ENCODE measurements at places on chromosomes 2 and 18. TPM values are rescaled to one million over a fixed set of nuclear protein-coding genes. Genes with fewer than 3 reads are reported as not detected.

Gene STK16
- 35.3 TPM for polyA plus RNA-seq

Gene NCL
- polyA plus RNA-seq: 239 TPM

Gene PTGR3
- polyA plus RNA-seq: 18.4 TPM

Gene FSHR
- polyA plus RNA-seq: not detected

Gene B3GNT2
- polyA plus RNA-seq: 50.4 TPM

Gene SLC14A1
- 12.4 TPM for polyA plus RNA-seq

Gene LINC00305
- not detected for polyA plus RNA-seq

- DNase-seq: no peak
- peaks cover 3% of the 10 kb centered on the region for H3K4me1 ChIP-seq
- no peak overlapping the region for H3K4me3 ChIP-seq
- H3K36me3 ChIP-seq: no peaks in the 10 kb centered on the region
- H3K27me3 ChIP-seq: no peaks in the 10 kb centered on the region
Observed at GRCh38 chr18:74544898-74545297, 10.6 kb downstream of the CNDP1 start.

DNA sequence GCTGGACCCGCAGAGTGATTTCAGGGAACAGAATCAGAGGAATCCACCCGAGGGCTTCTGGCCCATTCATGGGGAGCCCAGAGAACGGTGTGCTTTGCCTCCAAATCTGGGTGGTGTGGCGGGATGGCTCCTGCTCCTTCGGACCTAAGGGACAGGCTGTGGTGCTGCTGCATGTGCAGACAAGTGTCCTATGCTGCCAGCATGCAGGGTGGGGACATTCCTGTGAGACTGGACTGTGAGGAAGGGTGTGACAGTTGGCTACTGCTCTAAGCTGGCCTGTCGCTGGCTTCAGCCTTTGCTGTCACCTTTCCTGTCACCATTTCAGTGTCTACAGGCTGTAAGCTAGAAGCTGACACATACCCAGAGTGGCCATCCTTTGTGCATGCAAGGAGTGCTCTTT lies 2.9 kb upstream of the SLC4A3 start:
- no peak overlapping the region for H3K4me3 ChIP-seq
- no peaks in the 10 kb centered on the region for H3K36me3 ChIP-seq
- H3K4me1 ChIP-seq: no peaks in the 10 kb centered on the region

- H3K36me3 ChIP-seq: no peaks in the 10 kb centered on the region
- no peak for DNase-seq
- H3K4me3 ChIP-seq: no peak overlapping the region
- H3K4me1 ChIP-seq: no peaks in the 10 kb centered on the region
- H3K27me3 ChIP-seq: peaks cover 7% of the 10 kb centered on the region
Observed at GRCh38 chr2:216740557-216741222, 45.3 kb upstream of the IGFBP5 start.

DNA sequence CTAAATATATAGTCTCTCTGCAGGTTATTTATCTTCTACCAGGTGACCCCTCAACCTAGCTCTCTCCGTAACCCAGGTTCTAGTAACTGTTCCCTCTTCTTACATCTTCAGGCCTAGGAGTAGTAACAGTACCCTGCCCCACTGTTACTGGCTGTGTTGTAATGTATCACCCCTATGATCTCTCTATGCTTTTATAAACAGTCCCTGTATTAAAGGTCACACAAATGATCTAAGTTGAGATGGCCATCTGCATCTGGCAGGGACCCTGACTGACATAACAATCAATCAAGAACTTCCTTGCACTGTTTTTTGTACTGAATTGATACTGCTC lies 219.7 kb upstream of the STK17B start:
- H3K27ac ChIP-seq: no peak overlapping the region
- H3K4me1 ChIP-seq: no peaks in the 10 kb centered on the region
- no peak for DNase-seq
- no peak overlapping the region for H3K4me3 ChIP-seq
- no peaks in the 10 kb centered on the region for H3K36me3 ChIP-seq

DNA sequence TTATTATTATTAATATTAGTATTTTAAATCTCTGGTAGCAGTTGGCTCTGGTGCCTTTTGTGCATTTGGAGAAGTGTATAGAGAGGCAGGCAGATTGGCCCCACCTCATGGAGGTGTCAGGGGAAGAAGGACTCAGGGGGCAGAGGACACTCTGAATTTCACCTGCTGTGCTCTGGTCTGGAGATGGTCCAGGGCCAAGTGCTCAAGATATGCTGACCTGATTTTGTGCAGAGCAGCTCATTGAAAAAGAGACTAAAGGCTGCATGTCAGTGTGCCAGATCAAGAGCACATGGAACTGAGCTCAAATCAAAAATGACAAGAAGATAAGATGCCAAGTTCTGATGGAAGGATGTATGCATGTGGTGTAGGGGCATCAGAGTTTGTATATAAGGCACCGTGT lies 323.6 kb upstream of the TNP1 start:
- no peak for DNase-seq
- no peaks in the 10 kb centered on the region for H3K4me1 ChIP-seq
- H3K4me3 ChIP-seq: no peak overlapping the region
- H3K27ac ChIP-seq: no peak overlapping the region
- H3K27me3 ChIP-seq: no peaks in the 10 kb centered on the region

DNA sequence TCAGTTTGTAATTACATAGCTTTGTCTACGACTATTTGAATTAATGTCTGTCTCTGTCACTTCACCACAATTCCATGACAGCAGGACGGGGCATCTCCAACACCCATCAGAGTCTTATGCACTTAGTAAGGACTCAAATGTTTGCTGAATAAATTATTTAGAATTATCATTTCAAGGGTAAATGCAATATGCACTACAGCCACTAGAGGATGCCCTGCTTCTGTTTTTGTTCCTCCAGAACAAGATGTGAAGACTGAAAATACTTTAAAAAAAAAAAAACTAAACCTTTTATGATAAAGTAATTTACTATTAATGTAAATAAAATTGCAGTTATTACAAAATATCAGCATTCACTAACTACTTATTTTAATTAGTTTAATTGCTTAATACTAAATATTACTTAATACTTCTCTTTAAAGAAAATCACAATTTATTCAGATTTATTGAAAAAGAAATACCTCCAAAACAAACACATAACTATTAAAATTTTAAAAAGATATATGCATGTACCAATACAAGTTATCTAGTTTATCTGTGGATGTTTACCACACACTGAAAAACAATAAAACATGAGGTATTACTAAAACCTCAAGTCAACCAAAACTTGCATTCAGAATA lies 3.2 kb downstream of the PIGN start:
- H3K27ac ChIP-seq: no peak overlapping the region
- H3K4me3 ChIP-seq: no peak overlapping the region
- peaks cover 8% of the 10 kb centered on the region for H3K27me3 ChIP-seq
- DNase-seq: peak; percentile 50

DNA sequence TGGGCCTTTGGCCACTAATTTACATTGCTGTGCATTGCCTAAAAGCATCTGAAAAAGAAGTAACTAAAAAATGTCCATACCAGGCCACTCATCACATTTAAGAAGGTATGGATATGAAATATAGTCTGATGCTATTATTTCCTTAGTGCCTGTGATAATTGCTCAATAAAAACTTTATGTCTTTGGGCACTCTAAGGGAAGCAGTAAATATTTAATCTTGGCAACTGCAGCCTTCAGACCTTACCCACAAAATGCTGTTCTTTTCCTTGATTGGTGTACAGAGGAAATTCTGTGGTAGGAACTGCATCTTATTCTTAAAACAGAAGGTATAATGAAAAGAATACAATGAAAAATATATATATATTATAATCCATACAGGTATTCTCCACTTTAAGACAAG lies 125.8 kb upstream of the RASGRP3 start:
- no peaks in the 10 kb centered on the region for H3K36me3 ChIP-seq
- H3K4me3 ChIP-seq: no peak overlapping the region
- no peak for DNase-seq
- H3K4me1 ChIP-seq: no peaks in the 10 kb centered on the region

GRCh38 chr18:28175930-28176697 lies 816 bp downstream of the CDH2 start:
- H3K27me3 ChIP-seq: peaks cover 15% of the 10 kb centered on the region
- no peak for DNase-seq
- peaks cover 4% of the 10 kb centered on the region for H3K36me3 ChIP-seq

GRCh38 chr2:10541775-10542432 lies 93.8 kb upstream of the ODC1 start:
- DNase-seq: no peak
- H3K27me3 ChIP-seq: peaks cover 25% of the 10 kb centered on the region
- no peak overlapping the region for H3K27ac ChIP-seq
- peaks cover 24% of the 10 kb centered on the region for H3K4me1 ChIP-seq
- H3K4me3 ChIP-seq: no peak overlapping the region

DNA sequence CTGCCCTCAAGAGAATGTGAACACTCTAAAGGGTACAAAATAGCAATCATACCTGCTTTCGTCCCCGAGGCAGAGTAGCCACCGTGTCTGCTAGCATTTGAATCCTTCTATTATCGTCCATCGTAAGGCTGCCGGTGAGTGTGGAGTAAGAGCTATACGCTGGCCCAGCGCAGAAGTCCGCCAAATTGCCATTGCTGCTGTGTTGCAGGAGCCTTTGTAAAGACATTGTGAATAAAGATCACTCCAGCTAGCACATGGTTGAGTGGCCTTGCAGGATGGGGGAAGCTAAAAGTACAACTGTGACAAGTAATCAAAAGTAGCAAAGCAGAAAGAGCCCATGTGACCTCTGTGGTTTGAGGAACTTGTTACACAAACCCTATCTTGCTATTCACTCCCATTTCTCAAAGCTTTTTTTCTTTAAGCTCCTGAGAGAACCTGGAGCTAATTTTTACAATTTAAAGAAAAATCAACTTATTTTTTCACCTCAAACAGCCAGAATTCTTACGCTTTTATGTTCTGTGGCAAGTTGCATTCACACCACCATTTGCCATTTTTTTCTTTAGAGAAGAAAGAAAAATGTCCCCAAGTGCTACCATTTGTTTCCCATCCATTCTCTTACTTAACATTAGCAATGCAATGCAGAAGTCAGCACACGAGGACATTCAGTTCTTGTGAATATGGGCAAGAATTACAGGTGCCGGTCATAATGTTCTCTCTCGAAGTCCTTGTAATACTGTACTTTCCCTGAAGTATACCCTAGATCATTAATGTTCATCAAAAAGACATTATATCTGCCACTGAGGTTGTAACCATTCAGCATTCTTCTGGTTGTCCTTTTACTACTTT lies at the start of gene CYTIP:
CYTIP (minus strand) TSS at position 295 of the 846 bp plus-strand sequence; CDS start at position 226, 69 bp downstream.
- peaks cover 45% of the 10 kb centered on the region for H3K4me1 ChIP-seq
- H3K27me3 ChIP-seq: peaks cover 40% of the 10 kb centered on the region
- peaks cover 34% of the 10 kb centered on the region for H3K36me3 ChIP-seq
- peak within 1 kb of the TSS; percentile 95 for H3K4me3 ChIP-seq
- DNase-seq: peak; percentile 74

DNA sequence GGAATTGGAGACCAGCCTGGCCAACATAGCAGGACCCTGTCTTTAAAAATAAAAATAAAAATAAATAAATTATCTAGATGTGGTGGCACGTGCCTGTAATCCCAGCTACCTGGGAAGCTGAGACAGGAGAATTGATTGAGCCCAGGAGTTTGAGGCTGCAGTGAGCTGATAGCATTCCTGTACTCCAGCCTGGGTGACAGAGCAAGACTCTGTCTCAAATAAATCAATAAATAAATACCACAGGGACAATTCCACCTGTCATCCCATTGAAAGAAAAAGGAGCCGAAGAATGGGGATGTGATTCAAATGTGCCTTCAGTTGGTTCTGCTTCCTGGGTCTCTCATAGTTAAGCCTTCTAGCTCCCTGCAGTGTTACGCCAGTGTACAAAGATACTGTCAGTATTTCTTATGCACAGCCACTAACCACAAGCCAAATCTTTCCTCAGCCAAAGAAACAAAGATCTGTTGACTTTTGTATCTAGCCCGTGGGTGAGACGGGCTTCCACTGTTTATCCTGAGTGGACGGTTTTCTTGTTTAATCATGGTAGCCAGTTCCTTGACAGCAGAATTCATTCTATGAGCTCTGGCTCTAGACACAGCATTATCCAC lies 12.6 kb downstream of the LGALSL start:
- H3K36me3 ChIP-seq: no peaks in the 10 kb centered on the region
- no peak overlapping the region for H3K4me3 ChIP-seq
- no peak for DNase-seq
- no peak overlapping the region for H3K27ac ChIP-seq
- no peaks in the 10 kb centered on the region for H3K27me3 ChIP-seq
- H3K4me1 ChIP-seq: no peaks in the 10 kb centered on the region

DNA sequence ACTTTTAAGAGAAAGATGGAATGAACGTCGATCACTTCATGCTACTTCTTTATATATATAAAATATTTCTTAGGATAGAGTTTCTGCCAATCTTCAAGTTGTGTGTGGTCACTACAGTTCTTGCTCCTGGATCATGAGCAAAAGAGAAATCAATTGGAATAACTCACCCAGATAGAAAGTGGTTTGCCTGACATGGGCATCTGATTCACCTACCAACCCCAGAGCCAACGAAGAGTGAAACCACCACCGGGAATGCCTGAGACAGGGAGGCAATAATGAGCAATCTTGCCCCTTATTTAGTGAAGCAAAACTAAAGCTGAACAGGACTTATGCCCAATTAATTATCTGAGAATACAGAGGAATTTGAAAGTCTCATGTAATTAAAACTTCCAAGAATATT lies 250.2 kb upstream of the REG3G start:
- DNase-seq: no peak
- H3K27ac ChIP-seq: no peak overlapping the region
- H3K27me3 ChIP-seq: no peaks in the 10 kb centered on the region
- H3K36me3 ChIP-seq: peaks cover 5% of the 10 kb centered on the region
- H3K4me1 ChIP-seq: no peaks in the 10 kb centered on the region

DNA sequence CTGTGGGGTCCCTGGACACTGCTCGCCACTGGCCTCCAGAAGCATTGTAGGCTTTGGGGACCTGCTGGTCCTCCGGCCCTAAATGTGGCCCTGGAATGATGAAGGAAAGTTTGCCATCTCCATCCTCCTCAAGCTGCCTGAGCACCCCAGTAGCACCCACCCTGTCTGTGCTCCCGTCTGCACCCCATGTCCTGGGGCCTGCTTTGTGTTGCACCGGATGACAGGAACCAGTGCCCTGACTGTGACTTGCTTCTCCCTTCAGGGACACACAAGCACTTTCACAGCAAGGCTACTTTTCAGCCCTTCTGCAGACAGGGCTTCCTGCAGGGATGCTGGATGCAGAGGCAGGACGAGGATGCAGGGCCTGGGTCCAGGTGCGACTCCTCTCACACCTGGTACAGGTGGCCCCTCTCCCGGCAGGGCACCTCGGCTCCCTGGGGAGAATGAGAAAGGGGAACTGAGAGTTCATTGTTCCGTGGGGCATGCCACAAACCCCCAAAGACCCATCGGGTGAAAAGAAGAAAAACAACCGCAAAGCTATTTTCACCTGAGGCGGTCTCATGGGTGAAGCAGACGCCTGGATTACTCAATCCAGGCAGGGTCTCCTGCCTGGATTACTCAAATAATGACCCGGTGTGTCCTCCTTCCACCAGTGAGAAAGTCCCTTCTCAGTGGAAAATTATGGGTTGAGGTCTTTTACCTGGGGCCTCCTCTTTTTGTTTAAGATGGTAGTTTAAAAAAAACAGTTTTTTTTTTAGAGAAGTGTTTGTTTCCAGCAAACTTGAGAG lies 74.9 kb downstream of the LONRF2 start:
- no peak overlapping the region for H3K27ac ChIP-seq
- H3K4me1 ChIP-seq: no peaks in the 10 kb centered on the region
- peaks cover 5% of the 10 kb centered on the region for H3K27me3 ChIP-seq
- H3K36me3 ChIP-seq: no peaks in the 10 kb centered on the region
- no peak overlapping the region for H3K4me3 ChIP-seq

- no peak for DNase-seq
- peaks cover 4% of the 10 kb centered on the region for H3K4me1 ChIP-seq
- H3K36me3 ChIP-seq: peaks cover 12% of the 10 kb centered on the region
- H3K27me3 ChIP-seq: peaks cover 9% of the 10 kb centered on the region
Observed at GRCh38 chr18:79904357-79905147, 46.9 kb downstream of the SLC66A2 start.

GRCh38 chr18:32529722-32530420 lies 59.2 kb upstream of the GAREM1 start:
- H3K4me1 ChIP-seq: no peaks in the 10 kb centered on the region
- H3K27ac ChIP-seq: no peak overlapping the region
- H3K36me3 ChIP-seq: no peaks in the 10 kb centered on the region
- no peak for DNase-seq
